ENCODE measurements at places on chromosomes 7 and 10. TPM values are rescaled to one million over a fixed set of nuclear protein-coding genes. Genes with fewer than 3 reads are reported as not detected.

- no peak for DNase-seq
Measured at GRCh38 chr10:75487755-75488125, 56.3 kb downstream of the LRMDA start.

DNA sequence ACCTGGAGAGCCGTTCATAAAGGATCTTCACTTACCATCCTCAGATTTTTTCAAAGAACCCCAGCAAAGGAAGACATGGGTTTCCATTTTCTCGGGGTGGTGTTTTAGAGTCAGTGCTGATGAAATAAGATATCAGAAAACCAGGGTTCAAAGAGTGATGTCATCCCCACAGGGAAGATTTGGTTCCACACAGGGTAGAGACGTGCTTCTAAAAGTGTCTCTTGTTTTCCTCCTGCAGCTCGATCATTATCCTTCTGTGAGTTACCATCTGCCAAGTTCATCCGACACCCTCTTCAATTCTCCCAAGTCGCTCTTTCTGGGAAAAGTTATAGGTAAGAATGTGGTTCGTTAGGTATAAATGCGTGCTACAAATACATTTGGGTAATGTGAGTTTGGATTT is 323.8 kb upstream of the C7orf33 start:
- DNase-seq, result no peak

- no peak for DNase-seq
Measured at GRCh38 chr10:121823993-121824463, 103.8 kb downstream of the ATE1 start.

GRCh38 chr7:137978464-137979237 is 23.2 kb downstream of the CREB3L2 start:
- peak; percentile 15 for DNase-seq

GRCh38 chr10:30509508-30509907 is 75.5 kb downstream of the MAP3K8 start:
- no peak for DNase-seq

DNA sequence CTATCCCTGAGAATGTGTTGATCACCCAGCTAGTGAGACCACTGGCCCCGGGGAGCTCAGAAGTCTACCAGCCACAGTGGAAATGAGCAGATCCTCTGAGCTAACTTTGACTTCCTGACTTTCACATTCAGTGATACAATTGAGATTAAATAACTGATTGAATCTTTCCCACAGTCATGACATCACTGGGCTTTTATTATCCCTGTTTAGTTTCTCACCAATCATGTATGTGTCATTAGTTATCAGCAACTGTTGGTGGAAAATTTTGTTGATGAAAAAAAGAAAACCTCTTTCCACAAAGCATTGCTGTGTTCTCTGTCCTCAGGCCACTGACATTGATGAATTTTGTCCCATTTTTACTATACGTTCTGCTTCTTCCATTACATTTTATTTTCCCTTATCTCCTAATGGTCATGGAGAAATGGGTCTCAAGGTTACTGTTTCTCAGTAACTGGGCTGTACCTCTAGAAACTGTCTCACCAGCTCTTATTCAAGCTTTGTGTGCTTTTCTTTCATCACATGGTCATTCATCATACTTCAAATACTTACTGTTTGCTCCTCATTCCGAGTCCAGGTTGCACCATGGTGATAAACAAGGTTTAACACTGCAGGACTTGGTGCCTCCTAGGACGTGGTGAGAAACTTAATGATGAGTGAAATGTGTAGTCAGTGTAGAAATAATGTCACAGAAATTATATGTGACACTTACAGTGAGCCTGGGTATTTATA is 304.7 kb downstream of the CDK14 start:
- no peak for DNase-seq

GRCh38 chr10:105699504-105699903 is 1058.4 kb downstream of the SORCS3 start:
- DNase-seq, result no peak

- no peak for DNase-seq
Measured at GRCh38 chr10:102876747-102877153, 7.5 kb downstream of the AS3MT start.

DNA sequence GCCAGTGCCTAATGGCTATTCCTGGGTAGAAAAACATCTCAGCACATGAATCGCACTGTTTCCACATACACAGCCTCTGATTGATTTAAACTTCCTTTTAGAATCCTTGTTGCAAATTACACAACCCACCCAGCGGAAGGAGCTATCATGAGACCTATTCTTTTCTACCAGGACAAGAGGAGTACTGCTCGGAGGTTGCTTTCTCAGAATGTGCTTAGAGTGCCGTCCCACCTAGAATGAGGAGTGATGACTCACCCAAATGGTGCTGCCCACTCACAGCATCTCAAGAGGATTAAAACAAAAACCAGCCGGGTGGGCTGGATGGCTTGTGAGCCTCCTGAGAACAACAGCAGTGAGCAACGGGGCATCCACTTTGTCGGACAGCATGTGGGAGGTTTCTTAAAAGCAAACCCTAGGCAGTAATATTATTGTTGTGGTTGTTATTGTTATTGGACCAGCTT is 128.9 kb downstream of the DGKI start:
- DNase-seq, result no peak

DNA sequence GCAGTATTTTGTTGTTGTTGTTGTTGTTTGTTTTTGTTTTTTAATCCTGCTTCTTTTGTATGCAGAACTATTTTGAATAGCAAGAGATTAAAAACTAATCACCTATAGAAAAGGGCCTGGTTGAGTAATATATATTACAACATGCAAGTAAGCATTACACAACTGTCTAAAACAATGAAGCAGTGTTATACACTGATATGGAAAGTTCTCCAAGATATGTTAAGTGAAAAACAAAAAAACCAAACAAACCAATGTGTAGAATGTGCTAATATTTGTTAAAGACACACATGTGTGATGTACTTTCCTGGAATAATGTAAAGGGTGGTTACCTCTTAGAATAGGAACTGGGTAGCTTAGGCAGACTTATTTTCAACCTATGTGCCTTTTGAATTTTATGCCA is 117.4 kb downstream of the ZNF365 start:
- DNase-seq, result no peak

DNA sequence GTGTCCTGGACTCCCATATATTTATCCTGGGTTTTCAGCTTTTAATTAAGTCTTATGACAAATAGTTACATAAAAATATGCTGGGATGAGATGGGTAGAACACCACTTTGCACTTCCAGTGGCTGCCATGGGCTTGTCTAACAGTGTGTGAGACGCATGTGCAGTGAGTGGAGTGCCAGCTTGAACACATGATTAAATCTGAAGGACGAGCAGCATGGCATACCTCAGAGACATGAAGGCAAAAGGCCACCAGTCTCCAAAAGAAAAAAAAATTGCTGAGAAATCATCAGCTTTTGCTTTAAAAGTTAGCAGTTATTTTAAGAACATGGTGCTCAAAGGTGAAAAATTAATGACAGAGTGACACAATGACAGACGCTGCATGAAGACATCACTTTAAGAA is 139.0 kb upstream of the ADCY1 start:
- DNase-seq, result no peak

- no peak for DNase-seq
Measured at GRCh38 chr7:121058975-121059374, 70.5 kb downstream of the CPED1 start.

GRCh38 chr10:110192552-110192951 is 14.9 kb upstream of the MXI1 start:
- no peak for DNase-seq

- DNase-seq, result peak; percentile 5
Measured at GRCh38 chr10:34813626-34814222, 1.4 kb downstream of the PARD3 start.

Gene CTAGE4
- total RNA-seq, result 0.55 TPM

Gene NOLC1
- total RNA-seq, result 111 TPM

Gene VSTM4
- total RNA-seq, result 2.3 TPM

Gene GCC1
- 16.4 TPM for total RNA-seq

Gene EIF5AL1
- total RNA-seq, result 0.21 TPM

Gene SFMBT2
- 8.8 TPM for total RNA-seq

Gene ADAP1
- total RNA-seq, result 5.2 TPM

Gene RNF32
- 1.4 TPM for total RNA-seq

Gene GRK5
- total RNA-seq, result 13.5 TPM
